AG04449 (cell line): ENCODE measurements at places on chromosomes 1 and 21.

DNA sequence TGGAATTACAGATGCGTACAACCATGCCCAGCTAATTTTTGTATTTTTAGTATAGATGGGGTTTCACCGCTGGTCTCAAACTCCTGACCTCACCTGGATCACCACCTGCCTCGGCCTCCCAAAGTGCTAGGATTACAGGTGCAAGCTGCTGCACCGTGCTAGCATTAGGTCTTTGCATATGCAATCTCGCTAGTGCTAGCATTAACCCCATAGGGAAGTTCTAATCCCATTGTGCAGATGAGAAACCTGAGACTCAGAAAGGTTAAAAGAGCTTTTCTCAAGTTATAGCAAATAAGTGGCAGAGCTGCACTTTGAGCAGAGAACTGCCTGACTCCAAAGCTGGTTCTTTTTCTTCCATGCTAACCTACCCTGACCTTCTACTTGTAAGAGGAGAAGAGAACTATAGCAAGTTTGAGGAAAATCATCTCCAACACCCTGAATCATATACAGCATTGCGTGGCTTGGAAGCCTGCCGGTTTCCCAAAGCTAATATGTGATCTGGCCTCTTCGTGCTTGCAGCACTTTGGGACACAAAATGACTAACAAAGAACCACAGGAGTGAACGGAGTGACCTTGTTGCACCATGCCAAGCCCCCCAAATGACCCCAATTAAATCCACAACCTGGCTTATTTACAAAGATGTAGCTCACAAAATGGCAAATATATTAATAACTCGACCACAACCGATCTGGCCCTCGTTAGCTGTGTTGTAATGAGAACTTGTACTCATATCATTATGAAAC lies 185.1 kb downstream of the TM2D1 start:
- DNase-seq: no peak

- peak; percentile 63 for DNase-seq
These were observed 54.9 kb downstream of the NRIP1 start for GRCh38 chr21:15009837-15010363.

DNA sequence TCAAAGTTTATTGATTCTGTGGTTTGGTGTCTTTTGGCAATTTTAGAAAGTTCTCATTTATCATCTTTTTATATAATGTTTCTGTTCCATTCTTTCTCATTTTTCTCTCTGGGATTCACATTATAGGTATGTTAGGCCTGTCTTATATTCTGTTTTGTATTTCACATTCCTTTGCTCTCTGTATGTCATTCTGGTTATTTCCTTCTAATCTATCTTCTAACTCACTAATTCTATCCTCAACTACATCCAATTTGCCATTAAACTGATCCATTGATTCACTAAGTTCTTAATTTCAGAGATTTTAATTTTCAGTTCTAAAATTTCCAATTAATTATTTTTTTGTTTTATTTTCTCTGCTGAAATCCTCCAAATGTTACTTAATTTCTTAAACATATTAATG lies 234.8 kb downstream of the FOXD2 start:
- DNase-seq: no peak

DNA sequence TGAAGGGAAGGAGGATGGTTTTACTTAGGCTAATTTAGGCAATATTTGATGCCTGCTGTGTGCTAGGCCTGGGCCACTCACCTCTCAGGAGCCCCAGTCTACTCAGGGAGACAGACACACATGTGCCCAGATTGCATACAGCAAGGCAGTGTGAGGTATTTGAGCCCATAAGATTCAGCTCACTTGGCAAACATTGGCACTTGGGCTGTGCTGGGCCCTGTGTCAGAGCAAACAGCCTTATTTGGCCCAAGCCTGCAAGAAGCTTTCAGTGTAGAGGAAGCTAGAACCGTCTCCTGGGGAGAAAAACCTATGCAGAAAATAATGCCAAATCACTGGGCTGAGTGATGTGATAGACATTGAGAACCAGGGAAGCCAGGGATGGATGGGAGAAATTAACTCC lies 3.9 kb upstream of the SYNC start:
- no peak for DNase-seq

GRCh38 chr1:11339346-11340232 lies 66.6 kb downstream of the UBIAD1 start:
- no peak for DNase-seq

DNA sequence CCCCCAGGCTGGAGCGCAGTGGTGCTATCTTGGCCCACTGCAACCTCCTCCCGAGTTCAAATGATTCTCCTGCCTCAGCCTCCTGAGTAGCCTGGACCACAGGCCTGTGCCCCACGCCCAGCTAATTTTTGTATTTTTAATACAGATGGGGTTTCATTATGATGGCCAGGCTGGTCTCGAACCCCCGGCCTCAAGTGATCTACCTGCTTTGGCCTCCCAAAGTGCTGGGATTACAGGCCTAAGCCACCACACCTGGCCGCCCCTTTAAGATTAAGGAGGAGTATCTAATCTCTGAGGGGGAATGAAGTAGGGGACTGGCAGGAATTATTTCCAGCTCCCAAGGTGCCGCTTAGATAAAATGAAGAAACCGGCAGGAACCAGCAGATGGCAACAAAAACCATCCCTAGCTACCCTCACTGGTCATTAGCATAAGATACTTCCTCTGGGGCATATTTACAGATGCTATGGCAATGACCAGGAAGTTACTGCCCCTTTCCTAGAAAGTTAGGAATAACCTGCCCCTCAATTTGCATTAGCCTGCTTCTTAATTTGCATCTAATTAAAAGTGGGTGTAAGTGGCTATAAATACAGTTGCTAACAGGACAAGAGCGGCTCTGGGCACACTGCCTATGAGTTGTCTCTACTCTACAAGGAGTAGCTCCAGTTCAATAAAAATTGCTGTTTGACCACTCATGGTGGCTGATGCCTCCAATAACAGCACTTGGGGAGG lies 7.1 kb upstream of the NSUN4 start:
- DNase-seq: no peak

- no peak for DNase-seq
These were observed 10.0 kb downstream of the ARF1 start for GRCh38 chr1:228092342-228093049.

- DNase-seq: no peak
These were observed 60.0 kb upstream of the TLR5 start for GRCh38 chr1:223203034-223203408.

DNA sequence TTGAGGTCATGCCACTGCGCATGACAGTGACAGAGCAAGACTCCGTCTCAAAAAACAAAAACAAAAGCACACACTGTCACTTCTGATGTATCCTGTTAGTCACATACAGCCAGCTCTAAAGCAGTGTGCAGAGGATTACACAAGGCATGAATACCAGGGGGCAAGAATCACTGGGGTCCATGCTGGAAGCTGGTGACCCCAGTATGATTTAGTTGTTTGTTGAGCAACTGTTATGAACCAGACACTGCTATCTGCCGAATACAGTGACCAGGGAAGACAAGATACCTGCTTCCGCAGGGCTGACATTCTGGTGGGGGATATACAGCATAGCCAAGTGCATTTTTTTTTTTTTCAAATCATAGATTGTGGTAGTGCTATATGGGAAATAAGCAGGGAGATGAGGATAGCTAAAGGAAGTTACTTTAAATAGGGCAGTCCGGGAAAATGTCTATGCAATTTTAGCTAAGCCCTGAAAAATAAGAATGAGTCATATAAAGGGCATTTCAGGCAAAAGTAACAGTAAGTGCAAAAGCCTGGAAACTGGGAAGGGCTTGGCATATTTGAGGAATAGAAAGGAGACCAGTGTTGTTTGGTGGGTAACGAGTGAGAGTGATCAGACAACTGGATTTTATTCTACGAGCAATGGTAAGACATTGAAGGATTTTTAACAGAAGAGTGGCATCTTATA lies 69.7 kb downstream of the ADSS2 start:
- peak; percentile 41 for DNase-seq

GRCh38 chr1:245041058-245041698 lies 113.6 kb upstream of the KIF26B start:
- DNase-seq: no peak

GRCh38 chr1:185074307-185074706 lies 28.9 kb downstream of the RNF2 start:
- no peak for DNase-seq

DNA sequence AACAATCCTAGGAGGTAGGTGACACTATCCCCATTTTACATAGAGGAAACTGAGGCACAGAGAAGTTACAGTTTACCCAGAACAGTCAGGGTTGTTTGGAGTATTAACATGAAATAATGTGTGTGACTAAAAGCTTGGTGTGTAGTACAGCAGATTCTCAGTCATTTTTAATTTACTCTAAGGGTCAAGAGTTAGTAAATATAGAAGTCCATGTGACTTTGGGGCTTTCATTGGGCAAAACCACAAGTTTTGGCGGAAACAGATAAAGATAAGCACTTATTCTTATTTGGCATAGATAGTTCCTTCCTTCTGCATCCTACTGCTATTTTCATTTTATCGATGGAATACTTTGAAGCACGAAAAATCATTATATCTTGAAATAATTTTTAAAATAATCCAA lies 128.5 kb downstream of the DNM3 start:
- no peak for DNase-seq

DNA sequence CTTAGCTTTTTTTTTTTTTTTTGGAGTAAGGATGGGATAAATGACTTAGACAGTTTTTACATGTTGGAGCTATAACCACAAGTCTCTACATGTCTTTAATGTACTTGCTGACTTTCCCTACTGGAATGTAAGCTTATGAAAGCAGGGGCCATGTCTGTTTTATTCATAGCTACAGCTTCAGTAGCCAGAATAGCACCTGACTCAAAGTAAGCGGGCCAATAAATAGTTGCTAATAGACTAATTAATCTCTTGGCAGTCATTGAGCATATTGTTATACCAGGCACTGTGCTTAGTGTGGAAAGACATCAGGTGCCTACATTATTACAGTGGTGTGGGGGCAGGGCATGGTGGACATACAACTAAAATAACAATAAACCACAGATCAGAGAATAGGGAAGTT lies 84.4 kb upstream of the HOOK1 start:
- DNase-seq: peak; percentile 81

DNA sequence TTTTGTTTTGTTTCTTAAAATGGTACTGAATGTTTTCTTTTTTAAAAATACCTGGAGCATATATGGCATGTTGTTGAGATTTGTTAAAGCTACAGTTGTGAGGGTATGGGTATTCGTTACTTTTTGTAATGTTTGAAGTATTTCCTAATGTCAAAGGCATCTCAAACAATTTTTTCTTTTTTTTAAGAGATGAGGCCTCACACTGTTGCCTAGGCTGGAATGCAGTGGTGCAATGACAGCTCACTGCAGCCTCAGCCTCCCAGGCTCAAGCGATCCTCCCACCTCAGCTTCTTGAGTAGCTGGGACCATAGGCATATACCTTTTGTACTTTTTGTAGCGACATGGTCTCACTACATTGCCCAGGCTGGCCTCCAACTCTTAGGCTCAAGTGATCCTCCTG lies 16.1 kb downstream of the CLCN6 start:
- DNase-seq: no peak

- DNase-seq: no peak
These were observed 34.3 kb upstream of the TTC4 start for GRCh38 chr1:54681358-54681757.

DNA sequence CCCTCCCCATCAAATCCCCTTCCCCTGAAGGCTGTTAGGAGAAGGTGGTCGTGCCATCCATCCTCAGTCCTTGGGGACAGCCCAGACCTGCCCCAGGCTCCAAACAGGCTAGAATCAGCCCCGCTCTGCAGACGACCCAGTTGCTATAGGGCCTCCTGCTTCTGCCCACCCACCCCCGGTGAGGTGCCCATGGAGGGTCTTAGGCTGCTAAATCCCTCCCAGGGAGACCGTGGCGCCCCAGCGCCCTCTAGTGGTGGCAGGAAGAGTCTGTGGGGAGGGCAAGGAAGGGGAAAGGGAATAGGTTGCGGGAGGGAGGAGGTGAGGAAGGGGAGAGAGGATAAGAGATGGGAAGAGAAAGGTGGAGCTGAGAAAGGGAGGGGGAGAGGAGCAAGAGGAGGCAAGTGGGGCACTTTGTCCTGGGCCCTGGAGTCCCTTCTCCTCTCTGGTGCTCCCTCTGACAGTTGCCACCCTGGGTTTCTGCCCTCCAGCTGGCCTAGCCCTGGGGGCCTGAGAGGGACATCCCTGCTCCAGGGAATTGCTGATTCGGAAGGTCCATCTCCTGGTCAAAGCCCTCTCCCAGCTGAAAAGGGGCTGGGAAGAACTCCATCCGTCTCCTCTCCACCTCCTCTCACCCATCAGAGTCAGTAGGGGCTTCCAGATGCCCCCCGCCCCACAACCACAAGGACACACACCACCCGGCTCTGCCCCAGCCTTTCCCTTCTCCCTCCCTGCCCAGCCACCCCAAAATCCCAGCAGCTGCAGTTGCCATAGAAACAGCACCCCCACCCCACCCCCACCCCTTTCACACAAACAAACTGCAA lies 55.4 kb downstream of the CAMK2N1 start:
- DNase-seq: no peak

DNA sequence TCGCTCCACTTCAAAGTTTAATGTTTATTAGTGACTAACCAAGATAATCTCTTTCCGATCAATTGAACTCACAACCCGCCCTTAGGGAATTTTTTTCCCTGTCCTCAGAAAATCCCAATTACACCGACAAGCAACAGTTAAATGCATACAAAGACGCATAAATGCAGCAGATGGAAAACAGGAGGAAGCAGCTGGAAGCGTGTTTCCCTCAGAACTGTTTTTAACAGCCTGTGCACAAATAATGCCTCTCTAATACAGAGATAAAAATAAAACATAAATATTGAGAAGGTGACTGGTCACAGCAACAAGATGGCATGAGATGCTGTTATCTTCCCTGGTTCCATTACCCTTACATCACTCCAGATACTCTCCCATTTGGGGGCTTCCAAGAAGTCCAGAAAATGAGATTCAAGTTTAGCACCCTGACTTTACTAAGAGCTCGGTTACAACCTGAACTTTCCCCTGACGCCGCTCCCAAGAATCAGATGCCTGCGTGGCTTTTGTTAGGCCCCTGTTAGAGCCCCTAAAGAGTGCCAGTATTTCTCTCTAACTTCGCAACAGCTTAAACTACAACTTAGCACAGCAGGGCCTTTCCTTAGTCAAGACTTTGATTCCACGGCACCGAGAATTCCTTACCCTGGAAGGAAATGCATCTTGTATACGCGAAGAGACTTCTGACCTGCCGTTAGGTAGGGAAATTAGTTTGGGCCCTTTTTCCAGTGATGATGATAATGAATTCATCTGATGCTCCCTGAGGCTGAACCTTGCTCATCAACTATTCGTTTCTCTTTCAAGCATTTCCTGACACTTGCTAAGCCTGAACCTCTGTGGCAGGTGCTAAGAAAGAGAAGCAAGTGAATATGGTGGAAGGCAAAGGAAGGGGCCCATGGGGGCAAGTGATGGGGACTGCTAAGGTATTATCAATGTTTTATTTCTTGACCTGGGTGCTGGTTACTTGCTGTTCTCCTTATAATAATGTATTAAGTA lies 137.7 kb upstream of the SMYD2 start:
- DNase-seq: no peak

DNA sequence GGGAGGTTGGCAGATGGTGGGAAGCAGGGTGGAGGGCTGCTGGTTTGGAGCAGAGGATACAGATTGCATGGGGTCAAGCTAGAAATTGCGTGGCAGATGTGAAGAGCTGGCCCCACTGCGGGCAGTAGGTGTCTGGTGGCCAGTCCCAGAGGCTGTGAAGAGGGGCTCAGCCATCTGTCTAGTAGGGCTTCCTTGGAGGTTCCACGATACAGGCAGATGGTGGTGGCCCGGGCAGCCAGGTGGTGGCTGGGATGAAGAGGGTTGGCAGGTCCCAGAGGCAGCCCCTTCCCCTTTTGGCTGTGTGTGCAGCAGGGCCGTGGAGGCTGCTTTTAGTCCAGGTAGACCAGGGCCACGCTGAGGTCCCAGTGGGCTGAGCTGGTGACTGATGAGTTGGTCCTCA lies 16.6 kb downstream of the PSEN2 start:
- DNase-seq: no peak

- peak; percentile 9 for DNase-seq
These were observed 6.8 kb downstream of the RPE65 start for GRCh38 chr1:68442822-68443556.

GRCh38 chr1:212858461-212859265 lies 588 bp downstream of the FLVCR1 start:
- no peak for DNase-seq
